ENCODE measurements at places on chromosomes 6 and 20. TPM values are rescaled to one million over a fixed set of nuclear protein-coding genes. Genes with fewer than 3 reads are reported as not detected.

COX7A2 gene
- 548 TPM for total RNA-seq

MRPS26 gene
- total RNA-seq: 49.5 TPM

PPP1R16B gene
- total RNA-seq: 11.5 TPM

UNC5CL gene
- total RNA-seq: 0.78 TPM

LY6G6F gene
- 0.18 TPM for total RNA-seq

ENPP1 gene
- total RNA-seq: 0.22 TPM

SIRPD gene
- total RNA-seq: not detected

FILIP1 gene
- 0.09 TPM for total RNA-seq

RSPH3 gene
- total RNA-seq: 2.6 TPM

TAPBP gene
- total RNA-seq: 74.0 TPM

LAMA2 gene
- 0.91 TPM for total RNA-seq

BTBD3 gene
- total RNA-seq: 9.5 TPM

OPRL1 gene
- 0.33 TPM for total RNA-seq

GSTA2 gene
- total RNA-seq: not detected

GSS gene
- 85.7 TPM for total RNA-seq

GATA5 gene
- total RNA-seq: 0.49 TPM

TMEM200A gene
- total RNA-seq: 0.04 TPM

CD109 gene
- total RNA-seq: 0.18 TPM

GFRAL gene
- total RNA-seq: not detected

BEND6 gene
- 0.74 TPM for total RNA-seq

CRNKL1 gene
- 11.3 TPM for total RNA-seq

LCA5 gene
- 2.2 TPM for total RNA-seq

TNFRSF6B gene
- not detected for total RNA-seq

PNLDC1 gene
- total RNA-seq: not detected

ANKRD6 gene
- total RNA-seq: 0.13 TPM

DDO gene
- 0.09 TPM for total RNA-seq

FERMT1 gene
- total RNA-seq: 0.07 TPM

CCDC28A gene
- total RNA-seq: 14.8 TPM

DSP gene
- 0.27 TPM for total RNA-seq

NOX3 gene
- total RNA-seq: not detected

PI3 gene
- not detected for total RNA-seq

CALHM5 gene
- total RNA-seq: 0.02 TPM

MATN4 gene
- total RNA-seq: 0.13 TPM

OOEP gene
- not detected for total RNA-seq

PRL gene
- not detected for total RNA-seq

HSD17B8 gene
- 22.0 TPM for total RNA-seq

PPP1R18 gene
- 65.1 TPM for total RNA-seq

DEFB132 gene
- not detected for total RNA-seq

WFDC8 gene
- not detected for total RNA-seq

TRIM15 gene
- total RNA-seq: 1.2 TPM

C6orf132 gene
- total RNA-seq: 0.22 TPM

TMEM244 gene
- total RNA-seq: not detected

MYT1 gene
- not detected for total RNA-seq

TCF15 gene
- 3.8 TPM for total RNA-seq

KIF25 gene
- total RNA-seq: not detected

AKAP7 gene
- 1.6 TPM for total RNA-seq

TBC1D22B gene
- 16.1 TPM for total RNA-seq

SLC52A3 gene
- total RNA-seq: 0.69 TPM

COL11A2 gene
- 0.35 TPM for total RNA-seq

RNF114 gene
- 89.1 TPM for total RNA-seq

KCNK15 gene
- 0.38 TPM for total RNA-seq

TGM3 gene
- not detected for total RNA-seq

BNIP5 gene
- total RNA-seq: not detected

PLA2G7 gene
- not detected for total RNA-seq

EMILIN3 gene
- not detected for total RNA-seq

CDSN gene
- total RNA-seq: not detected
